ENCODE measurements at places on chromosomes 5 and 9.

GRCh38 chr5:157308836-157309465, 43.0 kb downstream of the CYFIP2 start:
- DNase-seq, result no peak

DNA sequence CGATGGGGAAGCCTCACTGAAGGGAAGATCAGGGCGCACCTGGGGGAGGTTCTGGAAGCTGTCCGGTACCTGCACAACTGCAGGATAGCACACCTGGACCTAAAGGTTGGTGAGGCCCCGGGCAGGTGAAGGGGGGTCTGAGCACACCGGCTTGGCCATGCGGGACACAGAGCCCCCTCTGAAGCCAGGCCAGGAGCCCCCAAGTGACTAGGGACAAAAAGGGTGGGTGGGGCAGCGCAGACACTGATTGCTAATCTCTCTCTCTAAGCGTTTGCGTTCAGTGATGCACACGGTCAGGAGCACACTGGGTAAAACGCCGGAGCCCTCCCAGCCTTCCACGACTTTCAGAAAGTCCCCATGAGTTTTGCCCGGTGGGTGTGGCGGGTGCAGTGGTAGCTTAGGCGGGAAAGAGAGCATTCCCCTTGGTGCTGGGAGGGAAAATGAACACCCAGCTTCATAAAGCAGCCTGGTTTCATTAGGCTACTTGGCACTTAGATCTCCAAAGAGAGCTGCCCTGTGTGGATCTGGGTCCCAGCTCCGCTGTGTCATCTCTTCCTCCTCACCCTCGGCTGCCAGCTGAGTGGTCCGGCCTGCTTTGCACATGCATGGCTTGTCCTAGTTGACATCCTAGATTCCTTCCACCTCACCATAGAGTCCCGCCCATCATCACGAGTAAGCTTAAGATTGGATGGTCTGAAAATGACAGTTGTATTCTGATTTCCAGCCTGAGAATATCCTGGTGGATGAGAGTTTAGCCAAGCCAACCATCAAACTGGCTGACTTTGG, 74.2 kb upstream of the OTULINL start:
- no peak for DNase-seq

DNA sequence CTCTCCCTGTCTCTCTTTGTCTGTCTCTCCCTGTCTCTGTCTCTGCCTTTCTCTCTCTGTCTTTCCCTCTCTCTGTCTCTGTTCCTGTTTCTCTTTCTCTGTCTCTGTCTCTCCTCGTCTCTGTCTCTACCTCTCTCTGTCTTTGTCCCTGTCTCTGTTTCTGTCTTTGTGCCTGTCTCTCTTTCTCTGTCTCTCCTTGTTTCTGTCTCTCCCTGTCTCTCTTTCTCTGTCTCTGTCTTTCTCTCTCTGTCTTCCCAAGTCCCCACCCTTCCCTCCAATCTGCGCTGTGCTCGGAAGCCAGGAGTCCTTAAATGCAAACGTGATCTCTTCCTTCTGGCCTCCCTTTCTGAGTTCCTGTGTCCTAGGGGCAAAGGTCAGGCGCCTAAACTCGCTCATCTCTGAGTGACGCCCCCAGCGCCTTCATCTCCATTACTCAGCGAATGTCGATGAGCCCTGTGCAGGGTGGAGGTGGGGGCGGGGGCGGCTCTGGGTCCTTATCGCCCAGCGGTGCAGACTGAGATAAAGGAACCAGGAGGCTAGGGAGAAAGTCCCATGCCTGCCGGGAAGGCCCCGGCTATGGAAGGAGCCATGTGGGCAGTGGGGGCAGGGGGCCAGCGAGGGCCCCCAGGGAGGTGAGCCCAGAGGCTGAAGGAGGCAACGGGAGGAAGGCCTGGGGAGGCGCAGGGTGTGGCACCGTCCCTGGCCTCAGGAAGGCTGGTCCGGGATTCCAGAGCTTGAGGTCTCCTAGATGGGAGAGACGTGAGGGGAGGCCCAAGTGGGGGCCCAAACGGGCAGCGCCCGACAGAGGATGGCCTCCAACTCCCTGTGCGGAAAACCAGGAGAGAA, 1.5 kb upstream of the SLC6A19 start:
- DNase-seq, result no peak

DNA sequence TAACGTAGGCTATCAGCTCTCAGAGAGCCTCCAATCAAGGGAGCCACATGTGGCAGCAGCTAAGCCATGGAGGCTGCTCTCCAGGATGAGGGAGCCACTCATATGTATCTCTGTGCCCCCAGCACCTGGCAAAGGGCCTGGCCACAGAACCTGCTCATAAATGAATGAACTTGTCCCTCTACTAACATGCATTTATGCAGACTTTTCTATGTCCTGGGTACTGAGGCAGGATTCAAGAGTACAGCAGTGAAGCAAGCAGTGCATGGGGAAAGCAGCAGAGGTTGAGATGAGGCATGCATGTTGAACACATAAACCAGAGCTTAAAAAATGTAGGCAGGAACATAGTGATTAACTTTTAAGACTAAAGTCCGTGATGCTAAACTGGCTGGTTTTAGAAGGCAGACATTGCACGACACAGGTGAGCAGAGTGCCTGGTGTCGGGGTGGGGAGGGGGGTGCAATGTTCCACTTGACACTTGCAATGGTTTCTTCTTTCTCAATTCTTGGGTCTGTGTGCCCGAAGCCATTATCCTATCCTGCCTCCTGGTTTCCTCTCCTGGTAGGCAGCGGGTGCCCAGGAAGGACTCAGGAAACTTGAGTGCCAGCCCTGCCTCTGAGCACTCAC, 142.8 kb upstream of the ALDH1B1 start:
- DNase-seq, result no peak

DNA sequence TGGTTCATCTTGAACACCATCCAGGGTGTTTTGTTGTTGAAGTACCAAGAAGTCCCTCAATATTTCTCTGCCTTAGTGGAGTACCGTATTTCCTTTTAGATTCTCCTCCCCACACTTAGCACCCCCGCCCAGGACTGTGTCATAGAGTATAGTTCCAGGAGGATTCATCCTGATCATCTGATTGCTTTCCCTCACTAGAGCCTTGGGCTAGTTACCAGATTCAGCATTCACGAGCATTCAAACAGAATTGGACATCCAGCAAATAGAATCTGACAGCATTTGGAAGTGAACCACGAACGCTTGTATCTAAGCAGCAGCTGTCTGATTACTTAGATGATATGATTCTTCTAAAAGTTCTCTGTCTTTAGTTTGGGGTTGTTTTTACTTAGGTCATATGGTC, 248.1 kb upstream of the TAS2R1 start:
- no peak for DNase-seq

GRCh38 chr5:178361657-178362445, 129.2 kb upstream of the PHYKPL start:
- DNase-seq, result no peak

- DNase-seq, result no peak
Observed at GRCh38 chr9:98900725-98901124, 43.0 kb upstream of the COL15A1 start.

DNA sequence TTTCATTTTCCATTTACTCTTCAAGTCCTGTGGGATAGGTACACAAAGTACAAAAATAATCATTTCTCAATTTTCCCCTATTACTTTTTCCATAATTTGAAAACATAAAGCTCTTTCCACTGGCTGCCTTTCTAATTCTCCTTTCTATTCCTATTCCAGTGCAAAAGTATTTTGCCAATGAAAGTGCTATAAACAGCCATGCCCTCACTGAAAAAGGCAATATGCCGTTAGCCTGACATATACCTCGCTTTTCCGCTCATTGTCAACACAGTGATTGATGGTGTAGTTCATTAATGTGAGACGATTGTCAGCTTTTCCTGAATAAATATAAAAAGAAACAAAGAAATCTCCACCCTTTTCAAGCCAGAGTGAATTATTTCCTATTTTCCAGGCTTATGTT, 97.5 kb downstream of the EBF1 start:
- DNase-seq, result no peak

DNA sequence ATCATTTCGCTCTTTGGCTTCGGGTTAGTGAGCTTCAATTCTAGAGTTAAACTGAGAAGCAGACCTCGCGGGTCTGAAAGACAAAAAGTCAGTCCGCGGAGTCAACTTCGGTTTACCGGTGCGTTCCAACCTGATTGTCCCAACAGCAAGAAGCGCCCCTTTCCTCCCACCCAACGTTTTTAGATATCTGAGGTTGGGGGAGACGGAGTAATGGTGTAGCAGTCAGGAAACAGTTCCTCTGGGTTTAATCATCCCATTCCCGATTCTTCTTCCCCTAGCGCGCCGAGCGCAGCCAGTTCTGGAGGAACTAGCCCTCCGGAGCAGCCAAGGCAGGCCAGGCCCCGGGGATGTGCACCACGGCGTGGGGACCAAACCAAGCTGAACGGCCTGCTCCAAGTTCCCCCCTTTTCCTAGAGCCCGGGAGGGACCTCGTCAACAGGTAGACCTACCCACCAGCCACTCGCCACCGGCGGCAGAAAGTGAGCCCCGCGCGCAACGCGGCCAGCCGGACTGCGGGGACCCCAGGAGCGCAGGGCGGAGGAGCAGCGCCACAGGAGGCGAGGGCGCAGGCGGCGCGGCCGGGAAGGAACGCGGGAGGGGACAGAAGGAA, 622 bp upstream of the ISL1 start:
- DNase-seq, result no peak

GRCh38 chr9:126504977-126505455, 108.7 kb upstream of the LMX1B start:
- no peak for DNase-seq
